NCI-H774 (cell line): ENCODE measurements at places on chromosomes 2 and 18.

DNA sequence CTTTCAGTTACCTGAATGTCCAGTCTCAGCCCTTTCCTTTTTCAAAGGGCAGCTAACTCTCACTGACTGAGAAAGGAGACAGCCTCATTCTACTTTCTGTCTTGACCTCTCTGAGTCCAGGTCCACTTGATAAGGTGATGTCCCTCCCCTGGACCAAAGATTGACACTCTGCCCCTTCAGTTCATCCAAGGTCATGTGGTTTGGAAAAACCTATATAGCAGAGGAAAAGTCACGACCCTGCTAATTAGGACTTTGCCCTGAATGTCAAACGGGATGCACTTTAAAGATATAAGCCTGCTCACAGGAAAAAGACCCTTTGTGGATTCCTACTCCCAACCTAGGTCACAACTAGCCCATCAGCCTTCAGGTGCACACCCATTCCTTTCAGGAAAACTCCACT lies 208.3 kb downstream of the AGPS start:
- DNase-seq: no peak

- DNase-seq: no peak
These were observed 374.1 kb downstream of the TGIF1 start for GRCh38 chr18:3824101-3824500.

GRCh38 chr18:3663870-3664512 lies 214.0 kb downstream of the TGIF1 start:
- no peak for DNase-seq

DNA sequence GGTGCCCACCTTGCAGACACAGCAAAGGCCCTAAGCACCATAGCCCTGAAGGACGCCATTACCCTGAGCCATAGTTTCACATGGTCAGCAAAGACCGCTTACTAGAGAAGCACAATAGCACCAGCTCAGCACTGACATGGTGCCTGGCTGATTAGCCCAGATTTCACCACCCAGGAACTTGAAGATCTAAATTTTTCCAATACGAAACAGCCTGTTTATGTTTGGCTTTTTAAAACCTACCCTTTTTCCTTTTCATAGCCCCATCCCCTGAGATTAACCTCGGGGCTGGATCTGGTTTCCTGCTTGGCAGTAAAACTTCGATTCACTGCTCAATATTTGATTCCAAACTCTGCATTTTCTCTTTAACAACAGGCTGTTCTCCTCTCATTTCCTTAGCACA lies 158.5 kb upstream of the PID1 start:
- DNase-seq: no peak

DNA sequence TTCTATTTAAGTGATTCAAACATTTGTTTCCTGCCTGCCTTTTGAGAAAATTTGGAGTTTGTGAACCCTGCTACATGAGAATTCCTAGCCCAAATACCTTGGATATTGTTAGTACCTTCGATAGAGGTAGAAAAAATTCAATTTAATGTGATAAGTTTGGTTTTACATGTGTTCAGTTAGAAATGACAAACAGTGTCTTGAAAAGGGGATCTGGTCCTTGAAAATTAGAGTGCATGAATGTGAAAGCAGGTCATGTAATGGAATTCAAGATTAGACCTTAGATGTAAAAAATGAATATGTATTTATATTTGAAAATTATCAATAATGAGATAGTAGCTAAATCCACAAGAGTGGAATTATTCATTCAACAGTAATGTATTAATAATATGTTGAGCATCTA lies 70.5 kb downstream of the PIK3C3 start:
- DNase-seq: no peak

GRCh38 chr2:48870503-48870902 lies 115.0 kb upstream of the LHCGR start:
- DNase-seq: no peak

GRCh38 chr2:237097326-237097910 lies 11.7 kb downstream of the COPS8 start:
- DNase-seq: no peak

DNA sequence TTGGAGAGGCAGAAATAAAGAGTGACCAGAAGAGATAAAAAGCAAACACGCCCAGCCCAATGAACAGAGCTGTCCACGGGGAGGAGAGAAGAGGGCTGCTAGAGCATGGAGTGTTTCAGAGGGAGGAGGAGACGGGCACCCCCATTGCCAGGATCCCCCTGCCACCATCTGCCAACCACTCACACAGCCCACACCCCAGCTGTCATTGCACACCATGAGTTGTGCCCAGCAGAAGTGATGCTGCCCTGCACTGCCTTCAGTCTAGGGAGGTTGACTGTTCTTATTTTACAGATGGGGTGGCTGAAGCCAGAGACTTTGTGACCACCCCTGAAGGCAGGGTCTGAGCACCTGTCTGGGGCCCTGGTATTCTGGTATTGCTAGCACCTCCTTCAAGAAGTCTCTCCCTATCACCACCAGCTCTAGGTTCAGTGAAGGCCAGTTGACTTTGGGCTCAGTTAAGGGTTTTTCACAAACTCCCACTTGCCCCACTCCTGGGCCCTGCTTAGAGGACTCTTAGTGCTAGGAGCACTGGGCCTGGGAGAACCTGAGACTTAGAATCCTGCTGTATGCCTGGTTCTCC lies 2.4 kb downstream of the FABP1 start:
- DNase-seq: no peak

DNA sequence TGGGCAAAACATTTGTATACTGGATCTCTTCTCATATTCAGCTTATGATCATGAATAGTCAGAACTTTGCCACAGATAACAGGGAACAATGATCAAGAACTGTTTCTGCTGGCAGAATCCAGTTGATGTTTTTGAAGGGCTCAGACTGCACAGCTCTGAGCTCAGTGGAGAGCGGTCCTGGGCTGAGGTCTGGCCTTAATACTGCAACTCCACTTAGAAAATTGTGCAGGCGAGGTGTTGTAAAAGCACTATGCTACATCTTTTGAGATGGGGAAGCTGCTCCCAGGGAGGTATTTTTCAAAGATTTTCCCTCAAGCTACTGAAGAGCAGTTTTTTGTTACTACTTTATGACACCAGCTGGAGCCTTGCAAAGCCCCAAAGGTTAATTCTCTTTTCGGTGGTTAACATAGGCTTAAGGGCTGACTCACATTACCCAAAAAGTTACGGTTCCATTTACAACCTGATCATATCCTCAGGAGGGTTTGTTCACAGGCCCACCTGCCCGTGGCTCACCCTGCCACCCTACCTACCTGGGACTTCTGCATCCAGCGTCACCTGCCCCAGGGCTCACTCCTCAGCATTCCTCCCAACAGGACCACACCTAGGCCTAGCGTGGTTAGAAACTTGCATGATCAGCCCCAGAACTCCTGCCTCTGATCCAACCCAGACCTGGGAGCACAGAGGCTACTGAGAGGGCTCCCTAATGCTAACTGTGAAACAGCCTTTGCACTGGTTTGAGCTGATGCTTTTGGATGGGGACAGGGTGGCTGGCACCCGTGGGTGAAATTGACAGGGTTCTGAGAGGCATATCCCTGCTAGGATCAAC lies 114.4 kb downstream of the NCK2 start:
- no peak for DNase-seq

DNA sequence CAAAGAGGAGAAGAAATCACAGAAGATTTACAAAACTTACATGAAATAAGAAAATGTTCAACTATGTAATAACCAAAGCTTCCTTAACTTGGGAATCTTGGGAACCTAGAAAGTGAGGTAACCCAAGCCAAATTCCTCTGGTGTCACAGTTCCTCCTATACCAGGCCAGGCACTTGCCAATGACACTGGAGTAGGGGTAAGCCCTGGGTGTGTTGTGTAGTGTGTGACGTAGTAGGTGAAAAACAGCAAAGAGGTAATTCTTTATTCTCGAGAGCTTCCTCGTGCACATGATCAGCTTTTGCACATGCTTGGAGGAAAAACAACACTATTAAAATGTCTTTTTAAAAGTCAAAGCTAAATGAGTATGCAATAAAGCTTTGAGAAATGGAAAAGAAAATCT lies 118.0 kb downstream of the METTL8 start:
- DNase-seq: no peak

- DNase-seq: no peak
These were observed 690.0 kb downstream of the SATB2 start for GRCh38 chr2:198767694-198768093.

GRCh38 chr2:38122344-38122743 lies 46.4 kb upstream of the CYP1B1 start:
- no peak for DNase-seq

DNA sequence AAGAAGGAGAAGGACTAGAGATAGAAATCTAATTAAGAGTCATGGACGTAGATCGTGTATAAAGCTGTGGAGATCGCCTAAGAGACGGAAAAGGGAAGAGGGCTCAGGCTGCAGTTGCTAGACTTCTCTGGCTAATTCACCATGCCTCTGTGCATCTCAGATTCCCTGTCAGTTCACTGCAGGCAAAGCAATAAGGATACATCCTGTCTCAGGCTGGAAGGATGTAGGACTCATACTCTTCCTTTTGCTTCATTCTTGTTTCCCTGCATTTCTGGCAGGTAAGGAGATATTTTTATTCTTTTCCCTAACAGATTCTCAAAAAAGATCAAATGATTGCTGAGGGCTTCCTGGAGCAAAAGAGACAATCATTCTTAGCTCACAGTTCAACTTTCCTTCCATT lies 112.5 kb downstream of the AP1S3 start:
- no peak for DNase-seq

DNA sequence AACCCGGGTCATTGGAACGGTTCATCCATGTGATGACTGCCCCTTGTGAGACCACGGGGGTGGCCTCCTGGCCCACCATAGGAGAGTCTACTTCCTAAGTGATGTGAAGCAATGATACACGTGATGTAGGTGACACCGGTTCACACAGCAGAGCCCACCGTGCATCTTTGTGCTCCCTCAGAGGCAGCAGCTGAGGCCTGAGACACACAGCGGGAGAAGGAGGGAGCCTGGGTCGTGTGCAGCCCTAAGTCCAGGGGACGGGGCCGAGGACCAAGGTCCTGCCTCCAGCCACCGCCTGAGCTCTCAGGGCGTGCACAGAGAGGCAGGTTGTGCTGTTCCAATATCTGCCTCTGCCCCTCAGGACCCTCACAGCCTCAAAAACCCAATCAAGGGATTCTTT lies 377.2 kb upstream of the SALL3 start:
- DNase-seq: no peak

- no peak for DNase-seq
These were observed 192.2 kb downstream of the TTC32 start for GRCh38 chr2:19709553-19709952.

GRCh38 chr2:188966079-188966571 lies 8.0 kb upstream of the COL3A1 start:
- no peak for DNase-seq

GRCh38 chr2:232549655-232550353 lies 553 bp downstream of the TIGD1 start:
- peak; percentile 35 for DNase-seq

- no peak for DNase-seq
These were observed 47.0 kb downstream of the RAB12 start for GRCh38 chr18:8656232-8656631.

- no peak for DNase-seq
These were observed 181.0 kb upstream of the CDH2 start for GRCh38 chr18:28357766-28358401.

DNA sequence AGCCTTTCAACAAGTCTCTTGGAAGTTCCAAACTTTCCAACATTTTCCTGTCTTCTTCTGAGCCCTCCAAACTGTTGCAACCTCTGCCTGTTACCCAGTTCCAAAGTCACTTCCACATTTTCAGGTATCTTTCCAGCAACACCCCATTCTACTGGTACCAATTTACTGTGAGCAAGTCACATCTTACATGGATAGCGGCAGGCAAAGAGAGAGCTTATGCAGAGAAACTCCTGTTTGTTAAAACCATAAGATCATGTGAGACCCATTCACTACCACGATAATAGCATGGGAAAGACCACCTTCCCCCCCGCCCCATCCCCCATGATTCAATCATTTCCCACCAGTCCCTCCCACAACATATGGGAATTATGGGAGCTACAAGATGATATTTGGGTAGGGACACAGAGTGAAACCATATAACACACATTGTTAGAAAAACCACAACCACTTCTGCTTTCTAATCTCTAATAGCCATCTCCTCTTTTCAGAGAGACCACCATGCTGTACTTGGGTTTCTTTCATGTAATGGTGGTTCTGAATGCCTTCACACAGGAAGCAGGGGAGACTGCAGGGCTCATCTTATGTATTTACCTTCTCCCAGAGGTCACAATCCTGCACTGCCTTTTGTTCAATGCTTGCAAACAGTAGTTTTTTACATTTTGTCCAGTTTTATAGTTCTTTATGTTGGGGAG lies 46.0 kb upstream of the CALCRL start:
- DNase-seq: no peak

- no peak for DNase-seq
These were observed 413.8 kb upstream of the RAB6C start for GRCh38 chr2:129565551-129566109.

GRCh38 chr2:3147651-3148530 lies 229.7 kb downstream of the EIPR1 start:
- DNase-seq: no peak

DNA sequence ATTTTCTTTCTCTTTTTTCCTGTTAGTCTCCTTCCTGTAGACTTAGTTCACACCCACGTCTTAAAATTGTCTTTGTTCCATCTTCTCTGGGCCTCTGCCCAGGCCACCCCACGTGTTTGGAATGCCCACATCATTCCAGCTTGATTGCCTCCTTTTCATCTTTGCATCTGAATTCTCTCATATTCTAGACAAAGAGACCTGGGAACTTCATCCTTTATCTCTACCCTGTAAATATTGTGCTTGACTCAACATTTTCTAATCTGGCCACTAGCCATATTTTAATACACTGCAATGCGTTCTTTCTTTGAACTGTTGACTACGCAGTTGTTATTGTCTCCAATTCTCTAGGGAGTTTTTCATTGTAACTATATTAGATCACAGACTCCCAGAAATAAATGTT lies 187.5 kb upstream of the NRXN1 start:
- no peak for DNase-seq

DNA sequence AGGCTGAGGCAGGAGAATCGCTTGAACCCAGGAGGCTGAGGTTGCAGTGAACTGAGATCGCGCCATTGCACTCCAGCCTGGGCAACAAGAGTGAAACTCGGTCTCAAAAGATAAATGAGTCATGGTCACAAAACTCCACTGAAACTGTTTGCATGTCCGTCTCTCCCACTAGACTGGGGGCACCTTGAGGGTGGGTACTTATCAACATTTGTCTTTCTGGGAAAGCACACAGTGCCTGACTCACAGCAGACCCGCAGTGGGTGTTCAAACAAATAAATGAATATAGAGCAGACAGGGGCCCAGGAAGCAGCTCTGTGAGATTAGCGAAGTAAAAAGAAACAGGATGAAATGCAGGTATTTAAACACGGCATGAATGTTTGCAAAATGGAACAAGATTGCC lies 211.1 kb upstream of the GATA6 start:
- no peak for DNase-seq

DNA sequence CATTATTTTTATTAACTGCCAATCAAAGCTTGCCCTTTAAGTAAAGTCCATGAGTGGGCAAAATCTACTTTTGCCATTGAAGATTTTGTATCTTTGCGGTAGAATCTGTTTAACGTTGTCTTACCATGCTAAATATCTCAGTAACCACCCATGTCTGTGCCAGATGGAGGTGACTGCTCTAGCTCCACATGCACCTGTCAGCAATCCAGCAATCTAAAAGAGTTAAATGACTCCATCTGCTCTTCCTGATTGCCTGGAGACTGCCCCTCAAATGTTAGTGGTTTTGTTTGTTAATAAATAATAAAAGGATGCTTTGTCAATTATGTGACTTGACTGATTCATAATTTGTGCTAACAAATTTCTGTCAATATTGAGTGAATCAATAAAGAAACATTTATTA lies 141.7 kb downstream of the RBM43 start:
- DNase-seq: no peak

- no peak for DNase-seq
These were observed 347.0 kb downstream of the CYRIA start for GRCh38 chr2:16318474-16319195.
